ENCODE measurements at places on chromosomes 13 and 19.

DNA sequence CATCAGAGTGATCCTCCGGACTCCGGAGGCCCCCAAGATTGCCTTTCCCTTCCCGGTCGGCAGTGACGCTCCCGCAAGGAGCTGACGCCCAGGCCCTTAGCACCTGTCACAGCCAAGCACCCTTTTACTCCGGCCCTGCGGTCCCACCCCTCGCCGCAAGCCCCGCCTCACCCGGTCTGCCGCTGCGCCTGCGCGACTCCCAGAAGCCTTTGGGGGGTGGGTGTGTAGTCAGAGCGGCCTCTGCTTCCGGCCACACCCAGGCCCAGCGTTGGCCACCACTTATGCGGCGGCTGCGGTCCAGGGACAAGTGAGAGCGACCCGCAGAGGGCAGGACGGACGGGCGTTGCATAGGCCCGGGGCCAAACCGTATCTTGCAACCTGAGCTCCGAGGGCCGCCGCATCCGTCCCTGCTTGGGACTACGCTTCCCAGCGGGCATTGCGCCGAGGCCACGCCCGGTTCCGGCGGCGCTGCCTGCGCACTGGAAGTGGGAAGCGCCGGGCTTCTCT is 441 bp upstream of the ZFP28 start:
- peak; percentile 89 for DNase-seq

- DNase-seq = no peak
These were observed 64.7 kb downstream of the GPR12 start for GRCh38 chr13:26695891-26696311.

GRCh38 chr13:63086286-63086685 is 1670.6 kb upstream of the PCDH20 start:
- DNase-seq = no peak

- DNase-seq = peak; percentile 19
These were observed 35.4 kb downstream of the WDFY2 start for GRCh38 chr13:51619614-51620013.

DNA sequence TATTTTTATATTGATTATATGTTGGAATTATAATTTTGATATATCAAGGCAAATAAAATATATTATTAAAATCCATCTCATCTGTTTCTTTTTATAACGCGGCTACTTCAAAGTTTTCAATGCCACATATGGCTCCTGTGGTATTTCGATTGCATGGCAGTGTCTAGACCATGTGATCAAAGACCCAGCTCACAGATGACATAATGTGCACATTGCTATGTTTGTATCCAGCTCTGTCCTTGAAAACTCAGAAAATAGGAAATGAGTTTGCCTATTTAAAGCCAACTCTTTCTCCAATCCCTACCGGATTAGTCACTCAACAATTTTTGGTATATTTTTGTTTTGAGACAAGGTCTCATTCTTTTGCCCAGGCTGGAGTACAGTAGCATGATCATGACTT is 26.2 kb downstream of the TMTC4 start:
- no peak for DNase-seq

DNA sequence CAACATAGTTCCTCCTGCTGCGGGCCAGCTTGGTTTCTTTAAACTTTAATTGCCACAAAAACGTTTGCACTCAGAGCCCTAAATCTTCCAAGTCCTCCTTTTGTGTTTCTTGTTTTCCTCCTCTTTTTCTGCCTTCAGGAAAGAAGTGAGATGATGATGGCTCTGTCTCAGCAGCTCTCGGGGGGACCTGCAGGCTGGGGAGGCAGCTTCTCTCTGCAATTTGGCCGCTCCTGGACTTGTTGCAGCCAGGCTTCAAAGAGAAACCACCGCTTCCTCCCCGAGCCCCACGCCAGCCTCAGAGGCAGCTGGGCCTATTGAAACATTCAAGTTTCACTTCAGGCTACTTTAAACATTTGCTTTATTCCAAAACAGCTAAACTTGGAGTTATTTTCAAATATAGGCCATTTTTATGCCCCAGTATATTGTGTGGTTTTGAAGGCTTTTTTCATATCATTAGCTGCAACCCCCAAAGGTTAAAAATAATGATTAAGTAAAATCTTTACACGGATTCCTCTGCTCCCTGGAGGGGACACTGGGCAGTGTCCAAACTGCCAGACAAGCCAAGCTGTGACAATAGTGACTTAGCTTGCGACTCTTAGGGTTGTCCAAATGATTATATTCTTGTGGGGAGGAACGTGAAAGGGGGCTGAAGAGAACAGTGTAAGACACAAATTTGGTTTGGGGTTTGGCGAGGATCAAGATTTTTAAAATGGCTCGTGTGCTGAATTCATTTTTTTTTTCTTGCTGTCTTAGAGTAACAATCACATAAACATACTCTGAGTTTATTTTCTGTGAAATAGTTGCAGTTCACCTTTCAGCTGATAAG is 330.8 kb downstream of the DLEU7 start:
- DNase-seq = peak; percentile 29

DNA sequence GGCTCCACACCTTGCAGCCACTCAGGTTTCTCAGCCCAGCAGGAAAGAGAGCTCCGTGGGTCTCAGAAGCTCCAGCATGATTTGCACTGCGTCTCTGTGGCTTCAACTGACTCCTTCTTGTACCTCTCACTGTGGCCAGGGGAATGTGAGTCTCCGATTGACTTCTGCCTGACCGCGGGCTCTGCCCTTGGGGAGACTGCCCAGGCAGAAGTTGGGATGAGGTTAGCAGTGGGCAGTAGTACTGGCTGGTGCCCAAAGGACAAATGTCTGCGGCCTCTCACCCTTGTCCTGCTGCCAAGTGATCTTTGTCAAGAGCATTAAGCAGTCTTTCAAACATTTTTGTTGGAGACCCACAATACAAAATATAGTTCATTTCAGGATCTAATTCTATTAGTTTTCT is 34.4 kb upstream of the FXYD3 start:
- no peak for DNase-seq

GRCh38 chr13:113562085-113562749 is 22.3 kb upstream of the TFDP1 start:
- peak; percentile 49 for DNase-seq

DNA sequence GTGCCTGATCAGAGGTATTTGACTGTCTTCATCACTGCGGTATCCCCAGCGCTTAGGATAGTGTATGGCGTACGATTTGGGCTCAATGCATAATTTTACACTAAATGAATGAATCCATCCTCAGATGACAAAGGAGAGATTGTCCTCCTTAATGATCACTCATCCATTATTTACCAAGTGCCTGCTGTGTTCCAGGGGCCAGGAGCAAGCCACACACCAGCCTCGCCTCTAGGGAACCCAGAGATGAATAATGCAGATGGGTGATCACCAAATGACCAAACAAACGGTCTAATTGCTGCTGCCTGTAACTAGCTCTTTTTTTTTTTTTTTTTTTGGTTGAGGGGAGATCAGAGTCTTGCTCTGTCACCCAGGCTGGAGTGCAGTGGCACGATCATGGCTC is 5.9 kb upstream of the GPR32 start:
- no peak for DNase-seq

- peak; percentile 55 for DNase-seq
These were observed 754 bp upstream of the SIX5 start for GRCh38 chr19:45769821-45770191.

GRCh38 chr19:17171874-17172273 is 43.3 kb upstream of the USE1 start:
- DNase-seq = no peak

- peak; percentile 94 for DNase-seq
These were observed at the start of gene CDC16 for GRCh38 chr13:114234645-114235421. Gene CDC16 (plus strand): TSS chr13:114234897. CDS start chr13:114235085, 188 bp downstream.

DNA sequence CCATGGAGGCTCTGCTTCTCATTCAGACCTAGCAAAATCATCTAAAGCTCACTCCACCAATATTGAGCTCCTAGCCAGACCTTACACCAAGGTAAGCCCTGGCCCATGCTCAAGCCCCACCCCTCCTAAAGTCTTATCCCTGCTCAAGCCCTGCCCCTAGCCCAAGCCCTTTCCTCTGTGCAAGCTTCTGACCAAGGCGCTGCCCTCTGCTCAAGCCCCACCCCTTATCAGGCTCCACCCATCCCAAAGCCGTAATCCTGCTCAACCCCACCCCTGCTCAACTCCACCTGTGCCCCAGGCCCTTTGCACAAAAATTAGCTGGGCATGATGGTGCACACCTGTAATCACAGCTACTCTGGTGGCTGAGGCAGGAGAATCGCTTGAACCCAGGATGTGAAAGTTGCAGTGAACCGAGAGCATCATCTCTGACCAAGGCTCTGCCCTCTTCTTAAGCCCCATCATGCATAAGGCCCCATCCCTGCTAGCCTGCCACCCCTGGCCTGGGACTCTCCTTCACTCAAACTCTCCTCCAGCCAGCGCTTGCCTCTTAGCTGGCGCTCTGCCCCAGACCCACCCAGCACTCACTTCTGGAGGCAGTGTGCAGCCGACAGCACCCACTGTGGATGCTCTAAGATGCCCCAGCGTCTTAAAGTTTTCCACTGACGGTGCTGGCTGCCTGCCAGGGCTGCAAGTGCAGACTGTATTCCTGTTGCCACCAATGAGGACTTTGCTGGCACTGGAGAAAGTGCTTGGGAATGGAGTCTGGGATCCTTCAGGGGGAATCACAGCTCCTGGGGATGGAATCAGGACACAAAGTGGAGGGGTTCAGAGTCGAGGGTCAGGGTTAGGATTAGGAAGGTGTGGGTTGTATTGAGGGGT is 16.5 kb downstream of the KLK4 start:
- DNase-seq = no peak

GRCh38 chr19:48085904-48086864 is 24.4 kb downstream of the PLA2G4C start:
- no peak for DNase-seq

- DNase-seq = no peak
These were observed 9.5 kb upstream of the IFI30 start for GRCh38 chr19:18164072-18164471.

GRCh38 chr13:66154354-66154753 is 1075.8 kb downstream of the PCDH9 start:
- DNase-seq = no peak

- DNase-seq = no peak
These were observed 203.4 kb downstream of the COL4A1 start for GRCh38 chr13:110103534-110103933.

DNA sequence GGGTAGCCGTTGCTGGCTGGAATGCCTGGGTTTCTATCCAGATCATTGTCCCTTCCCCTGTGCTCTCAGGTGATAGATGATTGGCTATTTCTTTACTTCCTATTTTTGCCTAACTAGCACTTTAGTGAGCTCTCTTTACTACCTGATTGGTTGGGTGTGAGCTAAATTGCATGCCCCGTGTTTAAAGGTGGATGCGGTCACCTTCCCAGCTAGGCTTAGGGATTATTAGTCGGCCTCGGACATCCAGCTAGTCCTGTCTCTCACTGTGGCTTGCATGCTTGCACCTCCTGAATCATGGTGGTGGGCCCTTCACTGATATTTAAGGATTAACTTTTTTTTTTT is 10.1 kb downstream of the TTYH1 start:
- no peak for DNase-seq

DNA sequence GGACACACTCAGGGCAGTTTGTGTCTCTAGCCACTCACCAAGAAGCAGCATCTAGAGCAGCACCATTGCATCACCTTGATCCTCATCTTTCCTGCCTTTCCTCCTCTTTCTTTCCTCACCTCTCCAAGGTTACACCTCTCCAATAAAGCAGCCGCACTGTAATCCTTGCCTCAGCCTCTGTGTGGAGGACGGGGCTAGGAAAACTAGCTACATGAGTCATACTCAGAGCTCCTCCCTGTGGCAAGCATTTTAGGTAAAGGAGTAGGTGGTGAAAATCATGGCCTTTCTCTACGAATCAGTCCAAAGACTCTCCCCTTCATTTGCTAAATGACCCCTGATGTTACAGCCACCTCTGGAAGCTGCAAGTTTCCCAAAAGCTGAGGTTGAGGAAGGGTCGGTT is 108.9 kb downstream of the DNAJC15 start:
- no peak for DNase-seq

DNA sequence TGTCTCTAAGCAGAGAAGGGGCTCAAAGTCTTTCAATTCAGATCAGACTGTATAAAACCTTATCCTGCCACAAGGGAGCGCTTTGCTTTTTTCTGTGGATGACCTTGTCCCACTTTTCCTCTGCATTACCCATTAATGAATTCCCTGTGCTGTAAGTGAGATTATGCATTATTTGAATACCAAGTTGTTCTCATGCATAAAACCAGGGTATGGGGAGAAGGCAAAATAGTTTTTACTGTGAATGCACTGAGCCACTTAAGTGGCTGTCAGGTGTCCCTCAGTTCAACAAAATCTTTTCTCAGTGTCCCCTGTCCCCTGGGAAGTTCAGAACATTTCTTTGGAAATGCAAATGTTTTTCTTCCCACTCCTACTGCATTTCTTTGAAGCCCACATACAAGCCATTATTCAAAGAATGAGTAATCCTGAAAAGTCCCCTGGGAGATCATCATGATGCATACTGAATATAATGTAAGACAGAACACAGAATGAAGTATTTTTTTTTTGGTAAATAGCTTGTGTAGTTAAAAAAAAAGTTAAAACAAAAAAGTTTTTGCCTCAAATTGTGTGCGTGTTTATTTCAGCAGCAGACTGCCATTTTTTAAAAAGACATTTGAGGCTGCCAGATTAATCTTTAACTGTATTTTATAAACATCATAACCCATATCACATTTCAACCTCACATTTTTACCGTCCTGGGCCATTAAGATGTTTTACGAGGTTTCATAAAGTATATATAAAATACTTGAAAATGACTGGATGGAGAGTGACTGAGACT is 506.7 kb upstream of the PCDH9 start:
- DNase-seq = no peak

DNA sequence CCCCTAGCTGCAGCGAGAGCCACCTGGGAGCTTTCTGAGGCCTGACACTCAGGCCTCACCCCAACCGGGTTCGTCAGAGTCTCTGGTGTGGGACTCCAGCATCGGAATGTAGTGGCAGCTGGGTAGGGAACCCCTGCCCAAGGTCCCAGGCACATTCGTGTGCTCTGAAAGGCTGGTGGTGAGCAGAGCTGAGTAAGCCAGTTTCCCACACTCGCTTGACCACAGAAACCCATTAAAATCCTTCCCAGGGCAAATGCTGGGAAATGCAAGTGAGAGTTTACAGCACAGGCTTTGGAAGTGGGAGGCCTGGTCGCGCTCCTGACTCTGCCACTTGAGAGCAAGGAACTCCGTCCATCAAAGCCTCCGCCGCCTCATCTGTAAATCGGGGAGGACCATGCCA is 4.2 kb downstream of the TRAPPC6A start:
- no peak for DNase-seq

- no peak for DNase-seq
These were observed 468.9 kb downstream of the UQCRFS1 start for GRCh38 chr19:28744014-28744413.

DNA sequence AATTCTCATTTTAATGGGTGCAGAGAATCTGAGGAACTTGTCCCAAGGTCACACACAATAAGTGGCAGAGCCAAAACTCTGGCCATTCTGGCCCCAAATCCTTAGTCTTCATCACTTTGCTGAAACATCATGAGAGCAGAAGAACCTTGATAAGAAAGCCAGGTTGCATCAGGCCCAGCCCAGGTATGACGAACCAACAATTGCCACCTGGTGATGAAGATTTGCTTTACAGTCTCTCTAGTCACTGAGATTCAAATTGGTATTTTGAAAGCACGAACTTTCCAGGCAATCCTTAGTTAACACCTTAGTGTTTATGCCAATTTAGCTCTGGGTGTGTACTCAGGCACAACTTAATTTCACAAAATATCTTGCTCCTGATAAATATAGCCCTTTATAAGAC is 502.7 kb upstream of the HTR2A start:
- no peak for DNase-seq

GRCh38 chr19:31596751-31597150 is 247.5 kb upstream of the TSHZ3 start:
- DNase-seq = no peak

GRCh38 chr13:28055357-28055756 is 45.0 kb downstream of the FLT3 start:
- DNase-seq = no peak

- no peak for DNase-seq
These were observed 50.0 kb downstream of the ALOX5AP start for GRCh38 chr13:30785191-30785850.

All from activated CD4-positive, alpha-beta T cell treated with anti-CD3 and anti-CD28 coated beads, Interleukin-2, amount 50 U/mL, for 48 hours (primary cell).